Caco-2 (cell line): ENCODE measurements at places on chromosomes 2 and 18.

DNA sequence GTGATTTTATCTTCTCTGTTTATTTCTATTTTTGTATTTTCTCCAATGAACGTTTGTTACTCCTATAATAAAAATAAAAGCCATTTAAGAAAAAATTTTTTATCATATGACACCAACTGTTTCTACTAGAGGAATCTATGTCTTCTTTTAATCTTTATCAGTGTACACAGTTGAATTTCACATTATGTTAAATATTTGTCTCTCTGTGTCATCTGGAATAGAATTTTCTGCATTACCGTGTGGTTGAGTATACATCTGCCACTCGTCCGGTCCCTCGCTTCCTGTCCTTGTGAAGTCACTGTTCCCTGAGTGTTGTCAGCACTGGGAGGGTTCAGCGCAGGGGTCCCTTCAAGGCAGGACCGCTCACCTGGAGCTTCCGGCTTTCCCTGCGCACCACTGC lies 99.2 kb downstream of the LDLRAD4 start:
- DNase-seq: no peak

- DNase-seq: no peak
Measured at GRCh38 chr18:56919190-56919589, 227.7 kb upstream of the BOD1L2 start.

DNA sequence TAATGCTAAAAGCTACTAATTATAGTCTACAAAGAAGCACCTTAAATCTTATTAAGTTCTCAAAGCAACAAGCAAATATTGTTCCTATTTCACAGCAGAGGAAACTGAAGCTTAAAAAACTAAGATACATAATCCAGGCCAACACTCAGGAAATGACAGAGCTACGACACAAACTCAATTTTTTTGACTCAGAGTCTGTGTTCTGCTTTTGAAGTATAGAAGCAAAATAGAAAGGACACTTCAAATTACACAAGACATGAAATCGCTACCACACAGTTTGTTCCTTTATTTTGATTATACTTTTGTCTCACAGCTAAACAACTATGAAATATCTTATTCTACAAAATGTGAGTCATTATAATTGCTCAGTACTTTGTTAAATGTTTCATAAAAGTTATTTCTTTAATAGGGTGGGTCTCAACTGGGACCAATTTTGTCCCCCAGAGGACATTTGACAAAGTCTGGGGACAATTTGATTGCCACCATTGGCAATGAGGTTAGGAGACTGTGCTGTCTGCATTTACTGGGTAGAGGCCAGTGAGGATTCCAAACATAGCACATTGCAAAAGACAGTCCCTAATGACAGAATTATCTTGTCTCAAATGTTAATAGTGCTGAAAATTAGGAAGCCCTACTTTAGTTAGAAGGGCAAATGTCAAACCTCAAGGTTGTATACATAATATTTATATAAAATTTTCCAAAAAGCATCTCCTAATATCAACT lies 101.5 kb upstream of the GRB14 start:
- DNase-seq: no peak

GRCh38 chr2:165610591-165611029 lies 141.1 kb downstream of the CSRNP3 start:
- no peak for DNase-seq

GRCh38 chr2:152525277-152525838 lies 190.4 kb downstream of the FMNL2 start:
- DNase-seq: no peak

DNA sequence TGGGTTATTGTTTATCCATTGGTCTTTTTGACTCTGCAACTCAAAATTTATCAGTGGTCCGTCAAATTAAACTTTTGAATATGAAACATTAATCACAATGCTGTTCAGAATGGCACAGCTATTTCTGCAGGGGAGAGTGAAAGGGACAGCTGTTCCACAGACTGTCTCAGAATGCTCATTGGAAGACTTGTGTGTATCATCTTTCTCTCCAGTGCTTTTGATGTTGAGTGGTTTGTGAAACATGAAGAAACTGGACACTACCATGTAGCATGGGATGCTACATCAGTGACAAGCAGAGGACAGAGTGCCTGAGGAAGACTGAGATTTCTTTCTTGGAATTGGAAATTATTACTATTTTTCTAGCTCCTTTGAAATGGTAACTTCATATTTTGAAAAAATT lies 115.7 kb downstream of the PLCL1 start:
- no peak for DNase-seq

GRCh38 chr2:132632000-132632649 lies 37.9 kb downstream of the LYPD1 start:
- peak; percentile 72 for DNase-seq

DNA sequence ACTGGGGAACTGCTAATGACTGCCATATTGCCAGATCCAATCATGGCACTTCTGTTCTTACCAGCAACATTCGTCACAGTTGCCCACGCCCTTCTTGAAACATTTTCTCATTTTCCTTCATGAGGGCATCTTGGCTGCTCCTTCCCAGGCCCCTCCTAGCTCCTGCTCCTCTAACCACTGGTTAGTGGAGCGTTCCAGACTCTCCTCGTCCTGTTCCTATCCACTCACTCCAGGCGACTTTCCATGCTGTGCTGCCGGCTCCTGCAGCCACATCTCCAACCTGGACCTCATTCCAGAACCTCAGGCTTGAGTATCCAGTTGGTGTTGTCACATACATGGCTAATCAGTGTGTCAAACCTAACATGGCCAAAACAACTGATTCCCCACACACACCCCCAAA lies 1.3 kb upstream of the ADI1 start:
- no peak for DNase-seq

DNA sequence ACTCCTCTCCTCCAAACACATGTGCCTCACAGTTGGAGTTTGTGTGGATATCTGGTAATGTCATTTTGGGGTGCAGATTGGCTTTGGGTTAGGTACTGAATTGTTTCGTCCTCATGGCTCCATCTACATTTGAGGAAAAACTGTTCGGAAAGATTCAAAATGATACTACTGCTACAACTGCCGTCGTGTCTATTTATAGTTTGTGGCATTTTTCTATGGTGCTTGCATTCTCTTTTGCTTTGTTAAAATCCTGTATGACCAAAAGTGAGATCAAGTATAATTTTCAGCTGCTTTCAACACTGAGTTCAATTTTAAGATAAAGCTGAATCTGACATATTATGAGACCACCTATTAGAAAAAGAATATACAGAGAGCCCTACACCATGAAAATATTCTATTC lies 176.3 kb upstream of the DSEL start:
- no peak for DNase-seq

GRCh38 chr2:216159646-216160045 lies 50.5 kb downstream of the XRCC5 start:
- DNase-seq: no peak

GRCh38 chr2:33051586-33052360 lies 105.0 kb downstream of the LTBP1 start:
- peak; percentile 36 for DNase-seq

- DNase-seq: no peak
Measured at GRCh38 chr18:70621710-70622109, 332.9 kb downstream of the SOCS6 start.

GRCh38 chr2:68590702-68591101 lies 52.7 kb upstream of the PROKR1 start:
- DNase-seq: no peak

DNA sequence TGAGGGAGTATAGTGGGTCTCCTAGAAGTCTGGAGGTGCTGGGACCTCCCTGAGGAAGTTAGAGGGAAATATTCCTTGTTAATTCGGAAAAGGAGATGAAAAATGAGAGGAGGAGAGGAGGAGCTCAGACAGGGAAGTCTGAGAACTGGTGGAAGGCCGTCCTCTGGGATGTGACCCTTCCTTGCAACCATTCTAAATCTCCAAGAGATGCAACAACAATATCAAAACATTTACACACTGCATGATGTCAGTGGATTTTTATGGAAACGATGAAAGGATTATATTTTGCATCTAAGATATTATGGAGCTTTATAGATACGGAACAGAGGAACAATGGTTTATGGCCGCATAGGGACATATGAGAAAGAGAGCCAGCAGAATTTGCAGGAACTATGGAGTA lies 49.8 kb upstream of the COBLL1 start:
- no peak for DNase-seq

DNA sequence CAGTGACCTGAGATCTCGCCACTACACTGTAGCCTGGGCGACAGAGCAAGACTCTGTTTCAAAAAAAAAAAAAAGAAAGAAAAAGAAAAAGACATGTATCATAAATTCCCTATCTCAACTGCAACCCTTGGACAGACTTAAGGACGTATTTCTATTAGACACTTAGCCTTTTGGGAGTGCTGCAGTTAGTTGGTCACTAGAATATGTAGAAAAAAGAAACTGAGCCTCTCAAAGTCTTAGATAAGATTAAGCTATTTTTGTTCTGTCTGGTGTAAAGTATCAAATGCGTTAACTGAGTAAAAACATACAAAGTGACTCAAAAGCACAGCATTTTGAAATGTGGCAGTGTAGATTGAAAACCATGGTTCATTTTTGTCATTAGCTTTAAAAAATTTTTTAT lies 7.3 kb downstream of the NBEAL1 start:
- no peak for DNase-seq

- DNase-seq: no peak
Measured at GRCh38 chr18:23981369-23981980, 33.1 kb upstream of the TTC39C start.

DNA sequence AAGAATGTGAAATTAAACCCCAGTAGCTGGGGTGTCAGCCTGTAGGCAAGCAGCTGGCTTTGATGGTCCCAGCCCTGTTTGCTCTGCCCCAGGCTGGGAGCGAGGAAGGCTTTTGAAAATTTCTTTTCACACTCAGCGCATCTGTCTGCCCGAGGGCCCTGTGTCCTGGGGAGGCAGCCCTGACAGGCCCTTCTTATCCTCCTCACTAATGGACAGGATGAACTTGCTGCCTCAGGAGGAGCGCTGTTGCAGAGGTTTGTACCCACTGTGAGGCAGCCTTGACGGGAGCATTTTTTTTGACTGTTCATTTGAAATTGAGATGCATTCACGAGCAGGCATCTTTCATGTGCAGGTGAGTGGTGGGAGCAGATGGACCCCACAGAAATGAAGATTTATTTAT lies 62.4 kb downstream of the SERPINB8 start:
- no peak for DNase-seq

- DNase-seq: no peak
Measured at GRCh38 chr2:45554742-45555140, 56.3 kb downstream of the SRBD1 start.

- DNase-seq: peak; percentile 81
Measured at GRCh38 chr2:216371721-216372702, at the start of gene MARCHF4. MARCHF4 (minus strand) TSS chr2:216372483; CDS start chr2:216370260, 2,223 bp downstream.

- DNase-seq: no peak
Measured at GRCh38 chr18:7754258-7754657, 187.1 kb downstream of the PTPRM start.

DNA sequence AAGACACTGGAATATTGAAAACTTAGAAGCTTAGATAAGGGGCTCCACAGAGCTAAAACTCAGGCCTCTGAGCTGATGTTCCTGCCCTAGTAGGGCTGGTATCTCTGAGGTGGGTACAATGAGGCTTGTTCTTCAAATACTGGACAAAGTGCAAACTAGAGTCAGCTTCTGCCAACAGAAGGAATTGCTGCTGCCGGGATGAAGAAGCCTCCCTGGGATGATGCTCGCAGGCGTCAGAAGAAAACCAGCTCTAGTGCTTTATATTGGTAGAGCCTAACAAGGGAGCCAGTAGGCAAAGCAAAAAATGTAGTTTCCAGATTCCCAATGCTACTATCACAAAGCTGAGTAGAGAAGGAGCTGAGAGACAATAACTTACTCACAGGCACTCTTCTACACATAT lies 118.1 kb downstream of the FOXI3 start:
- DNase-seq: no peak

DNA sequence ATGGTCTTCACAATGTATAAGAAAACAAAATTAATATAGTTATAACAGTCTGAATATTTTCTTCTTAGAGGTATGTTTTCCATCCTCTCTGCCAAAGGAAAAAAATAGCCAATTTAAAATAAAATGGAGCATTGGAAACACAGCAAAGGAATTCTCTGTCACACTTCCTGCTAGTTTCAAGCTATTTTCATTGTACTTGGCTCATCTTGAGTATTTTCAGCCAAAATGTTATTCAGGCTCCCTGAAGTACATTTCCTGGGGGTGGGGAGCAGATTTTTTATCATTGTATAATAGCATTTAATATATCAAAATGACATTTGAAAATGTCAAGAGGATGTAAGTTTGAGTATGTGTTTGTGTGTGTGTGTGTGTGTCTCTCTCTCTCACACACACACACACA lies 463.6 kb upstream of the REG3G start:
- DNase-seq: no peak

- DNase-seq: peak; percentile 40
Measured at GRCh38 chr2:172806493-172806892, 70.8 kb downstream of the RAPGEF4 start.

DNA sequence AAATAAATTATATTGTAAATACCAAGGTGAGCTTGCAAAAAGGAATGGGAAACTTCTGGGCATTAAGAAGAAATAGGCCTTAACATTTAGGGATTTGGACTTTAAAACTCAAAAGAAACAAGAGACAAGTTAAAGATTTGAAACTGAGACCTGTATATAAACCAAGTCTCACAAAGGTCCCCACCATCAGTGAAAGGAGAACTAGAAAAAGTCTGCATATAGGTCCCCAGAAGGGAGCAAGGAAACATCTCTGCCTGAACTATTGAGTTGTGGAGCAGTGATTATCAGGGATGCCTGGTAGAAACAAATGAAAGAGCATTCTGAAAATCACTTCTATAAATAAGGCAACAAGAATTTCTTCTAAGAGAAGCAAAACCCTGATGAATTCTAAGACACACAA lies 30.5 kb upstream of the ITGAV start:
- DNase-seq: no peak

- peak; percentile 73 for DNase-seq
Measured at GRCh38 chr18:57437766-57438671, 2.8 kb downstream of the ONECUT2 start.

- no peak for DNase-seq
Measured at GRCh38 chr2:48624696-48625095, 7.0 kb downstream of the GTF2A1L start.

GRCh38 chr2:12089496-12089895 lies 343.1 kb downstream of the LPIN1 start:
- no peak for DNase-seq

DNA sequence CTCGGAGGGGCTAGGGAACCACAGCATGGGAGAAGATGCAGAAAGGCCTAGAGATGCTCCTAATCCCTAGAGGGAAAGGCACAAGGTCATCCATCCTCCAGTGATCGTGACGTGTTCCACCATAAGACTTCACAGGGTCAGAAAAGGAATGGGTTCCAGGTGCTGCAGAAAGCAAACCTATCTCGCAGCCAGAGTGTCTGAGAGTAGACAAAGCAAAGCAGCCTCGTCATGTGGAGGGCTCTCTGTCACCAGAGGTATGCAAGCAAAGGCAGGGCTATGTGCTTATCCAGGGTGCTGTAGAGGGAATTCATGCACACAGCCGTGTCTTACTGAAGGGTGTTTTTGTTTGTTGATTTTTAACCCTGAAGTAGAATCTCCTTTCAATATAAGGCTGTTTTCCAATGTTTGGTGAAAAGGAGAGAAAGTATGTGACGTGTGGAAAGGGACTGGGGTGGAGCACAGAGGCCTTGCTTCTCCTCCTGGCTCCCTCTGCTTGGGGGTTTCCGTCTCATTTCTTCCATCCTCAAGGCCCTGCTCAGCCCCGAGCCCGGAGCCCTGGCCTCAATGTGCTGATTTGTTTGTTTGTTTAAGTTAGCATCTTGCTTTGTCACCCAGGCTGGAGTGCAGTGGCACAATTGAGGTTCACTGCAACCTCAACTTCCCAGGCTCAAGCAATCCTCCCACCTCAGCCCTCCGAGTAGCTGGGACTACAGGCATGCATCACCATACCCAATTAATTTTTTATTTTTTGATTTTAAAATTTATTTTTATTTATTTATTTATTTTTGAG lies 3.0 kb downstream of the GPR55 start:
- no peak for DNase-seq

GRCh38 chr2:23859983-23860382 lies 66.9 kb downstream of the ATAD2B start:
- DNase-seq: no peak
